ENCODE measurements at places on chromosomes 3 and 15.

- DNase-seq = peak; percentile 75
Observed at GRCh38 chr3:179801263-179801662, 148.4 kb downstream of the USP13 start.

GRCh38 chr3:4981294-4981664, 2.0 kb downstream of the BHLHE40 start:
- no peak for DNase-seq

GRCh38 chr15:53976844-53977392, 1.3 kb upstream of the UNC13C start:
- DNase-seq = no peak

DNA sequence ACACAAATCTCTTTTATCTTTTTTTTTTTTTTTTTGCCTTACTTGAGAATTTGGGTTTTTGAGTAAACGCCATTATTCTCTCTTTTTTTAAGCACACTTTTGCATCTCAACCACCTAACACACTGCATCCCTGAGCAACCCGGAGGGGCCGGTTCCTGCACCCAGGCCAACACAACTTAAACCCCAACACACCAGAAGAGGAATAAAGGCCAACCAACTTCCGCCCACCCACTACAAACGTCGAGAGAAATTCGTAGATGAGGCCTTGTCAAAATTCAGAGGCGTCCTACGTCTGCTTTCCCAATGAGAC, 389 bp upstream of the CCNB2 start:
- no peak for DNase-seq

GRCh38 chr3:126570103-126570541, 11.4 kb upstream of the C3orf22 start:
- no peak for DNase-seq

DNA sequence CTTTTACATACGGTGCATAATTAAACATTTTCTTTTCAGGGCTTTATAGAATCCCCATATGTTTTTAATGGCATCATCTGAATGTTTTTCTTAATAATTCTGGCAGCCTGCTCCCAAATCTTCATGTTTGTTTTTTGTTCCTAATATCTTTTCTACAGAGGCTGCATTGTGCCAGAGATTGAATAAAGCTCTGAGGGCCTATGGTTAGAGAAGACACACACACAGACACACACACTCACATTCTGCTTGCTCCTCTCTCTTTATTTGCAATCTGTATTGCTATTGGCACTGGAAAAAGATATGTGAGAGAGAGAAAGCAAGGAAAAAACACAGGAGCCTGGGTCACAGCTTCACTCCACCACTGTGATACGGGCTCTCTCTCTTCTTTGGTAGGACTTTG, 136.0 kb downstream of the MECOM start:
- no peak for DNase-seq

- no peak for DNase-seq
Observed at GRCh38 chr3:28028554-28028953, 212.9 kb upstream of the CMC1 start.

DNA sequence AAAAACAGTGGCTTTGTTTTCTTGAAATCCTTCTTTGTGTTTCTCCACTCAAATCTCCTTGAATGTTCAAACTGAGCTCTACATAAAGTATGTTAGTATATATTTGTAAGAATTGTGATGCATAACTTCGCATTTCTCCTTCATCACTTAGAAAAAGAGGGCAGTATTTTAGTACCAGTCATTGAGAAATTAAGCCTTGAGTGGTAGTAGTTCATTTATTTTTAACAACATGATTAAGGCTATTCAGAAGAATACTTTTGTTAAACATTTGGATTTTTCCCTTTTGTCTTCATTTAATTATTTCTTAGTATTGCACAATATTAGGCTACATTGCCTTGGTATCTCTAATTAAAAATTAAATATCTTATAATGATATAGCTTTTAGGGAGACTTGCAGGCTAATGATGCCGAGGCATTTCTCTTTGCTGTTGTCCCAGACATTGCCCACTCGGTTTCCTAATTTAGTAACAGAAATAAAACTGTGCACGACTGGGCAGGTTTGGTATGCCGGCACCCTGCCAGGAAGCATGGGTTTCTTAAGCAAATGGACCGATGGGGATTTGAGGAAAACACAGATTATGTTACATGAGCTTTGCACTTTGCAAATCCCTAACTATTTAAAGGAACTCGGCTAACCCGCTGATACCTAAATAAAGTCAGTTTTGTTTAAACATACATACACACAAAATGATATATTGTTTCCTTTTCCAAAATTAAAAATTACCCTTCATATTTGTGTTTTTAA, 54.7 kb downstream of the LRRC28 start:
- no peak for DNase-seq

- DNase-seq = no peak
Observed at GRCh38 chr3:16048435-16049318, 125.8 kb upstream of the GALNT15 start.

GRCh38 chr3:24714436-24714835, 219.8 kb upstream of the THRB start:
- DNase-seq = no peak

GRCh38 chr3:172287937-172288477, 160.2 kb downstream of the GHSR start:
- no peak for DNase-seq

- no peak for DNase-seq
Observed at GRCh38 chr3:124424396-124424795, 305.9 kb upstream of the UMPS start.

GRCh38 chr15:87154761-87155160, 1075.1 kb downstream of the AGBL1 start:
- peak; percentile 79 for DNase-seq

DNA sequence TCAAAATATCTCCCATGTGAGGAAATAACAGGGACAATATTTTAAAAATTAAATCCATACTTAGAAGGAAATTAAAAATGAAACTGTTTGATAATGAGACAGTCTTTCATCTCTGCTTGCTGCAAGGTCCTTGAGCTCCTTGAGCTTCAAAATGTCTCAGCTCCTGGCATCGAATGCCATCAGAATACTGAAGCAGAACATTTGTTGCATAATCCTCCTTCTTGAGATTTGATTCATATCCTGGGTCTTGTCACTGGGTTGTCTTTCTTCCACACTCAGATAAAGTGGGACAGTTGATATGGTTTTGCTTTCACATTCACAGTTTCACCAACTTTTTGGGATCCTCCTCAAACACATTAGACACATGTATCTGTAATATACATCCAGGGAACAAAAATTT, 27.8 kb downstream of the COL8A1 start:
- no peak for DNase-seq

DNA sequence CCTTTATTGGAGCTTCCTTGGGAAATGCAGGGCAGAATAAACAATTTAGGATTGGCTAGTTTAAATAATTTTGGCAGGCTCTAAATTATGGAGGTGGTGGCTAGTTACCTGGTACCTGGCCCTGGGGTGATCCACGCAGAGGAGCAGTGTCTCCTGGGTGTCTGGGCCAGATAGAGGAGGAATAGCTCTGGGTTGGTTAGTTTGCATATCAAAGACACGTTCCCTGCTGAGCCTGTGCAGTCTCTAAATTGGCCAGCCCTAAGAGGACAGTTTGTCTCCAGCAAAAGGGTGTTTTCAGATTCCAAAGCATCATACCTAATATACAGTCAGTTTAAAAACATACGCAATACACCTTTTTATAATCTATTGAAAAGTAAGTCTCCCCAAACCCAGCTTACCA, 333.3 kb upstream of the TPM1 start:
- DNase-seq = no peak

DNA sequence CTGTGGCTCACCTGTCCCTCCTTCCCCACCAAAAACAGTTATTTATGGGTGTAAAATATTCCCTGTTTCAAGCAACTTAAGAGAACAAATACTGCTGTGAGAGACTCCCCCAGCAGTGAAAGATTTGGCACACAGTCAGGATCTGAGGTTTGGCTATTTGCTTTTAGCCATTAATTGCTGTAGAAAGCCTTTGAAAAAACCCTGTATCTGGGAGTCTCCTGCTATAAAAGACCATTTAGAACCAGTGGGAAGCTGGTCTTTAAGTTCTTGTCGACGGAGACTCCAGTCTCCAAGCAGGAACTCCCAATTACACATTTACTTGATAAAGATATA, 55.1 kb upstream of the PCSK6 start:
- DNase-seq = no peak

DNA sequence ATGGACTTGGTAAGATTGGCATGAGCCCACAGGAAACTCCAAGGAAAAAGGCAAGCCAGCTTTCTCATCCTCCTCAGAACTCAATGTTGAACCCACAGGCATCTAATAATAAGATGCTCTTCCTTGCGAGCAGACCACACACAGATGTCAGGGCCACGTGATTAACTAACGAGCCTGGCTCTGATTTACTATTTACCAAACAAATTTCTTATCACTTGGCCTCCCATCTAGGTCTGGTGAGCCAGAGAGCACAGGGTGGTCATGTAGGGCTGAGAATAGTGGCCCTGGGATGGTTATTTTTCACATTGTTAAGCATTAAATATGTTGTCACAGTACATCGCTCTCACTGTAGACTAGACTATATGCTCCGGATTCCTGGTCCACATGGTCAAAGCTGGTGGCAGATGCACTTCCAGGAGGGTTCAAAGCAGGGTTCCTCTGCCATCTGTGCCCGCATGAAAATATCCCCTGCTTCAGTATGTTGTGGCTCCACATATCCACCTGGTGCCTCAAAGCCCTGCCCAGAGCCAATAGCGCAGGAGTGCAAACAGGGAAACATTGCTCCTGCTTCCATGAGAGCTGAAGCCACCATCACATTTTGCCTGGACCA, 472.5 kb upstream of the WNT5A start:
- DNase-seq = no peak

DNA sequence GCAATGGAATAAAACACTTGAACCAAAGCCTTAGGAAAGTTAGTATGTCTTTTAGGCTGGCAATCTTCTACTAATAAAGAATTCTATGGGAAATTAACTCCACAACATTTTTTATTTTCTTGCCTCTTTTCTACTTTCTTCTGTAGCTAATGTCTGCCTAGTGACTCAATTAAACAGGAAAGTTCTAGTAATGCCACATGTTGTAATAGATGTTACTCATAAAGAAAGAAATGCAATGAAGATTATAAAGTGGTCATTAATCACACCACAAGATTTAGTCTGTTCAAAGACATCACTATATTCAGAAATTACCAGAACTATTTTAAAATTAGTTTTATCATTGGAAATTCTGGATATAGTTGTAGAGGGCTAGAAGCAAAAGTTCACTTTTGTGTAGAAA, 329.7 kb downstream of the SI start:
- no peak for DNase-seq

DNA sequence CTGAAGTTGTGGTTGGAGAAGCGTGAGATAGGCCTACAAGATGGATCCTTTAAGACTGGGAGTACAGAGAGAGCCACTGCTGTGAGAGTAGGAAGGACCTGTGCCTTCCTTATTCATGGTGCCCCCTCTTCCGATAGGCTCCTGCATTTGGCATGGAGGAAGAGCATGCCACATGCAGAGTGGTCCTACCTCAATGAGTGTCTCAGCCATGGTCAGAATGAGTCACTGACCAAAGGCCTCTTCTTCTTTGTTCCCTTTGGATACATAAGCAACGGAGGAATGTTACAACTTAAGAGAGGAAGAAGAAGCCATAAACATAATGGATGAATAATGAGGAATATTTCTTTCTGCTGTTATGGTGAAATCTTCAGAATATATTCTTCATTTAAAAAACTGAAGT, 681.2 kb upstream of the GRM7 start:
- DNase-seq = no peak

GRCh38 chr3:157464321-157464720, 27.7 kb downstream of the PTX3 start:
- no peak for DNase-seq

GRCh38 chr15:90650956-90651689, 66.0 kb upstream of the BLM start:
- DNase-seq = no peak

DNA sequence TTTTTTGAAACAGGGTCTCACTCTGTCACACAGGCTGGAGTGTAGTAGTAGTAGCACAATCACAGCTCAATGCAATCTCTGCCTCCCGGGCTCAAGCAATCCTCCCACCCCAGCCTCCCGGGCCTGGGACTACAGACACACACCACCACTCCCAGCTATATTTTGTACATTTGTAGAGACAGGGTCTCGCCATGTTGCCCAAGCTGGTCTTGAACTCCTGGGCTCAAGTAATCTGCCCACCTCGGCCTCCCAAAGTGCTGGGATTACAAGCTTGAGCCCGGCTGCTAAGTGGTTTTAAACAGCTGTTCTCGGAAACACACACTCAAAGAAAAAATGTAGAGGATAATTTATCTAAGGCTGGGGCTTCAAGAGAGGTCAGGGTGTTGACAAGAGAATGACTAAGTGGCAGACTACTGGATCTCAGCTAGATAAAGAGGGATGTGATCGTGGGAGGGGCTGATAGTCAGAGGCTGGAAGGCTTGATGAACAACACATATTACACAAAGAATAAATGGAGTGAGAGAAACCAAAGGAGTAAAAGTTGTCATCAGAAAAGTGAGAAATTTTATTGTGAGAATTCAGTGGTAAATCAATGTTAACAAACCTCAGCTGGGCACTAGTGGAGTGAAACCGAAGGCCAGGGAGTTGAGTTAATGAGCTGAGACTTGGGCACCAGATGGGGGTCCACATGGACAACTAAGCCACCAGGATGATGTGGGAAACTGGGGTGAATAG, 6.7 kb downstream of the CCR5AS start:
- peak; percentile 72 for DNase-seq

GRCh38 chr3:157465741-157466140, 29.1 kb downstream of the PTX3 start:
- no peak for DNase-seq

DNA sequence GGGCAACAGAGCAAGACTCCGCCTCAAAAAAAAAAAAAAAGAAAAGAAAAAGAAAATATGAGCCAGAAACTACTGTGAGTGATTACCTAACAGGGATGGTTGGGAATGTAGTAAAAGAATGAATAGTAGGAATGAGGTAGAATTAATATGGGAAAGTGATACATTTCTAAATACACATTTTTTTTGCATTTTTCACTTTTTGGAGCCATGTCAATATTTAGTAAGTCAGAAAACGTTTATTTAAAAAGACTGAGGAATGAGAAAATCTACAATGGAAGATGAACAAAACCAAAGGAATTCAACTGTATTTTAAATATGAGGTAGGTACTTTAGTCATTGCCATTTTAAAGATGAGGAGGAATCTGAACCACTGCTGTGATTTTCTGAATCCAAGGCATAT, 817.2 kb upstream of the CADM2 start:
- DNase-seq = peak; percentile 37

DNA sequence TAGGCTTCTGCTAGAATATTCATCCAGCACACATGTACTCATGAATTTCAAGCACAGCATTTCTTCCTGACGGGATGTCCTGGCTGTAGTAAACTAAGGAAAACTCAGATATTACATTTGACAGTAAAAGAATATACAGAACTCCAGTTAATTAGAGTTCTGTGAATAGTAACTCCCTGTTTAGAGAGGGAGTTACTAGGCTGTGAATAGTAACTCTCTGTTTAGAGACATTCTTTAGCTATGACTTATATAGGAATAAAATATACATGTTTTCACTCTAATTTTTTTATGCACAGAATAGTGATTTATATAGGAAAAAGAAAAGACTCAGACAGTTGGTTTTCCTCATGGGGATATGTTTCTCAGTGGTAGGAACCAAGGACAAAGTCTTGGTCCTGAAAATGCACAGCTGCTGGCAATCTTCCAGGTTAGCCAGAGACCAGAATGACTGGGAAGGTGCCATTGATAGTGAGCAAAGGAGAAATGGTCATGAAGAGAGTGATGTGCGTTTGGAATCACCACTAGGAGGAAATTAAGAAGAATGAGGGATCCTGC, 480.7 kb upstream of the THBS1 start:
- DNase-seq = no peak

- no peak for DNase-seq
Observed at GRCh38 chr15:82181371-82181770, 81.2 kb downstream of the EFL1 start.

GRCh38 chr15:88241461-88241860, 15.1 kb downstream of the NTRK3 start:
- no peak for DNase-seq

Measured in HS-5 (cell line).